Activated CD8-positive, alpha-beta memory T cell treated with anti-CD3 and anti-CD28 coated beads for 4 hours (primary cell): ENCODE measurements at places on chromosomes 6 and 20.

- peak; percentile 2 for DNase-seq
Measured at GRCh38 chr20:53157443-53158408, 185.6 kb downstream of the TSHZ2 start.

GRCh38 chr6:116437656-116438055 is 23.5 kb upstream of the CALHM6 start:
- no peak for DNase-seq

GRCh38 chr6:97632341-97632740 is 349.3 kb upstream of the MMS22L start:
- no peak for DNase-seq

GRCh38 chr20:22682381-22682780 is 98.0 kb upstream of the FOXA2 start:
- DNase-seq, result no peak

GRCh38 chr6:4169028-4169789 is 33.8 kb upstream of the ECI2 start:
- DNase-seq, result no peak

DNA sequence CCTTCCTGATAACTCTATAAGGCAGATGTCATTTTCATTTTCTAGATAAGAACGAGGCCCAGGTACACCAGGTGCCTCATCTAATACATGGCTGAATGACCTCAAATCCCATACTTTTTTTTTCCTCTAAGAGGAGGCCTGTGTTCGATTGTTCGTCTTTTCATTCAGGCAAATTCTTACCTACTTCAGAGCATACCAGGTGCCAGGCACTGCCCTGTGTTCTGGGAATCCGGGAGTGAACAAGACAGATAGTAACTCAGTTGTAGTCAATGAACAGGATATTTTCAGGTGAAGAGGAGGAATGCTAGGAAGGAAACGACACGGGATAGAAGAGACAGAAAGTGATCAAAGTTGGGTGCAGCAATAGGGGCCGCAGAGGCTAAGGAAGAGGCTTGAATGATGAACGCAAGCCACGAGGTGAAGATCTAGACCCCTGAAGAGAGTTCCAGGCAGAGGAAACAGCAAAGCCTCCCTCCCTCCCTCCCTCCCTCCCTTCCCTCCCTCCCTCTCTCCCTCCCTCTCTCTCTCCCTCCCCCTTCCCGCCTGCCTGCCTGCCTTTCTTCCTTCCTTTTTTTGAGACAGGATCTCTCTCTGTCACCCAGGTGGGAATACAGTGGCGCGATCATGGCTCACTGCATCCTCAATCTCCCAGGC is 150.1 kb upstream of the ZNF217 start:
- DNase-seq, result no peak

DNA sequence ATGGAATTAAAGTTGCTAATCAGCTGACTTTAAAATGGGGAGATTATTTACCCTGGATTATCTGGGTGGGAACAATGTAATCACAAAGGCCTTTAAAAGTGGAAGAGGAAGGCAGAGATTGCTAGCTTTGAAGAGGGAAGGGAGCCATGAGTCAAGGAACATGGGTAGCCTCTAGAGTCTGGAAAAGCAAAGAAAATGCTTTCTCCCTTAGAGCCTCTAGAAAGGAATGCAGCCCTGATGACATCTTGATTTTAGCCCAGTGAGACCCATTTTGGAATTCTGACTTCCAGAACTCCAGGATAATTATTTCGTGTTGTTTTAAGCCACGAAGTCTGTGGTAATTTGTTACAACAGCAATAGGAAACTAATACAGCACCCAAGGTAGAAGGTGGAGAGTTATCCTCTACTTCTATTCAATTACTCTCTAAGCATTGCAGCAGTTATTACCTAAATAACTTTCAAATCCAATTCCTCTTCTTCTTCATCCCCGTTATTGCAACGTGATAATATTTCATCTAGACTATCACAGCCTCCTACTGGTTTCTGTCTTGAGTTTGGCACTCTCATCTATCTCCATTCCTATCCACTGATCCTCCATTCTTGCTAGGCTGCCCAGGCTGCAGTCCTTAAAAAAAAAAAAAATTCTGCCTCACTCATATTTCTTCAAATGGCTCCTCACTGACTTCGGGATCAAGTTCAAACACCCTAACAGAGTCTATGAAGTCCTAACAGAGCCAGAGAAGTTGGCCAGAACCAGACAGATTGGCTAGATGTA is 224.3 kb downstream of the BTBD9 start:
- no peak for DNase-seq

DNA sequence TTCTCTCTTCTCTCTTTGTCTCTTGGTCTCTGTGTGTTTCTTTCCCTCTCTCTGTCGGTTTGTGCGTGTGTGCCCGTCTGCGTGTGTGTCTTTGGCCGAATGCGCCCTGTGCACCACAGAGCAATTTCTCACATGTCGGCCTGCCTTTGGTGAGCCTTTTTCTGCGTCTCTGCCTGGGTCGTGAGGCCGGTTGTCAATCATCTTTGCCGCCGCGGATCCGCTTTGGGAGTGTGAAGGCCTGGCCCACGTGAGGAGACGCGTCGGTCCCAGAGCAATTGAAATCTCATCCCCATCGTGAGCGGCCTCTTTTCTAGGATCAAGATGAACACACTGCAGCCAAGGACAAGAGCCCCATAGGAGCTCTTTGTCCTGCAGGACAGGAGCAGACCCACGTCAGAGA is 580.7 kb upstream of the ZNF337 start:
- no peak for DNase-seq

DNA sequence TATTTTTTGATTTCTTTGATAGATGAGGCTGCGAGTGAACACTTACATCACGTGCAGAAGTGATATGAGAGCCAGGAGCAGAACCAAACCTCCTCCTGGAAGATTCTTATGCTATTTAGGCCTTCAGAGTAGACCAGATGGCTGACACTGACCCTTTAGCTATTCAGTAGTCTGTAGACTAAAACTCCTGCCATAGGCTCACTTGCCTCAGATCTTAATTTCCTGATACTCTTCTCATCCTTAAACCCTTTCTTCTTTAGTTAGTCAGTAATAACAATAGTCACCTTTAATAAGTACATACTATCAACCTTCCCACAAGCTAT is 45.2 kb upstream of the PXDC1 start:
- no peak for DNase-seq

DNA sequence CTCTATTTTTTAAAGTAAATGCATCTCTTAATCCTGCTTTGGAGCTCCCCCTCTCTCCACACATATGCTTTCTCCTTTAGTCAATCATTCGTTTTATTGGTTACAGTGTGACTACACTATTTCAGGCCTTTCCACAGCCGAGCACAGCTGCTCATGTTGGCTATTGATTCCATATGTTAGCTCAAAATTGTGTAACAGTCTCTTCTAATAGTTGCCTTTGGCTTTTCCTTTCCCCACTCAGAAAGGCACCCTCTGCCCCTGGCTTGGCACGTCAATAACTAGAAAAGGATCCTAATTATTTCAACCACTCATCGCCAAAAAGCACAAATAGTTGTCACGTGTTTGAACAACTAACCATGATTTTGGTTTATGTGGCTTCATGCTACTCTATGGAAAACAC is 410.3 kb upstream of the SLC35B3 start:
- no peak for DNase-seq

DNA sequence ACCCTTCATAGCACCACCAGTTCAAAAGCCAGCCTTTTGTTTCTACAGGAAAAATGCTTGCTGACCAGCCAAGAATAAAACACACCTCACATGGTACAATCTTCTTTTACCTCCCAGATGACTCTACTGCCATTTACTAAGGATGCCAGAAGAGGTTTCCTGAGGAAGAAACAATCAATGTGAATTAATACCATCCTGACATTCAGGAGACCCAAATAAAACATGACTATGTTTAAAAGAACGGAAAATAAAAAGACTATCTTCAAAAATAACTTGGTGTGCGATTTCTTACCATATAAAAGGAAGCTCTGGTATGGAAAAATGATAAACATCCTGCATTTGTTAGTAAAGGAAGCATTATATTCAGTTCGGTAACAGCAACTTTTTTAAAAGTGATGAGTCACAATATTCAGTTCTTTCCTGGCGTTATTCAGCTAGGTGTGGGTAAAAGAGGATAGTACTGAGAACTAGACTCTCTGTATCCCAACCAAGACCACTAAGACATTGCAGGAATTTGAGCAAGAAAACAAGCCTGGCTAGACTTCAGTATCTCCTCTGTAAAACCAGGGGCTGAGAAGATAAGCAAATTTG is 16.3 kb downstream of the COL21A1 start:
- no peak for DNase-seq

DNA sequence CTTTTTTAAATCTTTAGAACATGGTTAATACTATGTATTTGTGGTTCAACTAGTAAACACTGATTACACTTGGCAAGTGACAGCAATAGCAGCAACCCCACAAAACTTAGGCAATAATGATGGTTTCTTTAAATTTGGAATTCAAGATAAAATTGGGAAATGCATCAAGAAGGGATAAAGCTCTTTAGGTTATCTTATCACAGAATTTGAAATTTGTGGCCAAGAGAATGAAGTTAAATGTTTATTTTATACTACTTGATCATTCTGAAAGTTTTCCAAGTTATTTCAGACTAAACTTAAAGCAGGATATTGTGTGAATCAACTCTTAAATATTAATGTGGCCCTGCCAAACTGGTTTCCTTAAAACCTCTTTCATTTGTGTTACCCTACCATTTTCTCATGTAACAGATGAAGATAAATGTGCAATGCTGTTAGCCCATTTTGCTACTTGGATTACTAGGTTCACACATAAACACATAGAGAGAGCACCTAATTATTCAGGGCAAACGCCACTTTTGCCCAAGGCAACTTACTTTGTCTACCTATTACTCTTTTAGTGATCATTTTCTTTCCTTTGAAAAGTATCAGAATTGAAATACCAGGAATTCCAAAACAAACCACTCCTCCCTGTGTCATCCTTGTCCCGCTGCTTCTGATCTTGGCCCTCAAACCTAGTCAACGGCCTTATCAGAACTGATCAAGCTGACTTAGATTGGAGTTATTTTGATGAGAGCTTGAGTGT is 186.7 kb upstream of the TENT5A start:
- DNase-seq, result no peak

DNA sequence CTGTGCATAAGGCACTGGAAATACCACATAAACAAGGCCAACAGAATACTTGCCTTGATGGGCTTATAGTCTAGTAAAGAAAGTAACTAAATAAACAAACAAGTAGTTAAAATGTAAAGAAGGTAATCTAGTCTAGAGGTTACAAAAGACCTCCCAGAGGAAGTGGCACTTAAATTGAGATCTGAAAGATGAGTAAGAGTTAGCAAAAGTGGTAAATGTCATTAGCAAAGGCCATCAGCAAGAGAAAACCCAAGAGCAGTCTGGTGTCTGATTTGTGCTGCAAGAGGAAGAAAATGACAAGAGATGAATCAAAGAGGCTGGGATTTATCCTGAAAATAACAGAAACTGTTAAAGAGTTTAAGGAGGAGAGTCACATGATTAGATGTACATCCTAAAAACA is 96.6 kb upstream of the SMLR1 start:
- DNase-seq, result no peak

DNA sequence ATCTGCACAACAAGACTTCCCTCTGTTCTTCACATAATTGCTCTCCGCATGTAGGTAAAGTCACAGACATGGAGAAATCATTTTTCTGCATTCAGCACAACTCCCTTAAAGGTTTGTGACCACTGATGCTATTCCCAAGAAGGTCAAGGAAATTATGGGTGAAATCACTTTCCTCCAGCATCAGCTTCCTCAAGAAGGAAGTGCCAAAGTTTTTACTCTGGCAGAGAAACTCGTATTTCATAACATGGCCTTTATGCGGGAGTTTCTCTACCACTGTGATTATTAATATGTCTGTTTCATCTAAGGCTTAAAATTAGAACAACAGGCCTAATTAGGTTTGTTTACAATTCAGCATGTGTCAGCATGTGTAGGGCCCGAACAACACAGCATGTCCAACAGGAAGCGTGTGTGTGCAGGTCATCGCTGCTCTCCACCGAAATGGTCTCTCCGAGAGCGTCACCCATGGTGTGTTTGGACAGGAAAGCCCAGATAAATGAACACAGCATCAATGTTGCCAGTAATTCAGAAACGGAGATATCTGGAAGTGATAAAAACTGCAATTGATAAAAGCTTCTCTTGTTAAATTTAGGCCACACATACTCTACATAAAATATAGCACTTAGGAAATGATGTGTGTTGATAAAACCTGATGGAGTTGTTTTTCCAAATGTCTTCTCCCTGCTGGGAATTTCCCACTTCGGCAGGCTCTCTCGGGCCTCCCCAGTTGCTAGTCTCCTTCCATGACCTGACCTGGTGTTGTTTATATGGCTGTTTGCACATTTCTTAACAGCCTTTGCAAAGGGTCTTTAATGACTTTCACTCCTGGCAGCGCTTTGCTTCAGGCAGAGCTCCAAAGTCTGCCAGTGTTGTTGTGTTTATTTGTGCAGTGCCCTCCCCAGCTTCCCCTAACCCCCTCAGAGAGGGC is 265.1 kb upstream of the CEP162 start:
- DNase-seq, result no peak

DNA sequence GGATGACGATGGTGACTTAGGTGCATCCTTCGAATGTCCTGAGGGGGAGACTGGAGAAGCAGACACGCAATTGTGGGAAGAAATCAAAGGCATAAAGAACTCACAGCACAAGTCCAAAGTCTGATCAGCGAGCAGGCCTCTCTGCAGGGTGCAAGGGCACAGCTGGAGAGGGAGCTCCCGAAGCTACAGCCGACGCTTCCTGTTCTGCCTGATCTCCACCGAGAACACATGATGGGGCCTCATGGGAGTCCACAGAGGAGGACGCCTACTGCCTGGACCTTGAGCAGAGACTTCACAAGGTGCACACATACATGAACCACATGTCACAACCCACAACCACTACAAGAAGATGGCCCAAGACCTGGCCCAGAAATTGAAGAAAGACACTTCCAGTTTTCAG is 51.4 kb downstream of the RIN2 start:
- no peak for DNase-seq

DNA sequence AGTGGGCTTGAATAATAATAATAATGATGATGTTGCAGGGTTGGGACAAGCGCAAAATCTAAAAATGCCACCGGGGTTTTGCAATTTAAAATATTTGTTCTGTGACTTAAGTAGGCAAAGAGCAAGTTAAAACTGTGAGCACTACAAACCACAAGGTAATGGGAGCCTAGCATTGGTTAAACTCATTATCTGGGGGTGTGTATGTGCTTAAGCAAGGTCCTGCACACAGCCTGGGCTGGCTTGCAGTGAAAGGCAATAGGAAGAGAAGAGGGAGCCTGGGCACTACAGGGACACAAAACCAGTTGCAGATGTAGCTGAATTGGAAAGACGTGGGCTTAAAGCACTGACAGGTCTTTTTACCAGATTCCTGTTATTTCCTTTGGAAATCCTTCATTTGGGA is 11.7 kb downstream of the SIM1 start:
- no peak for DNase-seq

GRCh38 chr20:14951105-14951504 is 613.7 kb upstream of the FLRT3 start:
- no peak for DNase-seq

DNA sequence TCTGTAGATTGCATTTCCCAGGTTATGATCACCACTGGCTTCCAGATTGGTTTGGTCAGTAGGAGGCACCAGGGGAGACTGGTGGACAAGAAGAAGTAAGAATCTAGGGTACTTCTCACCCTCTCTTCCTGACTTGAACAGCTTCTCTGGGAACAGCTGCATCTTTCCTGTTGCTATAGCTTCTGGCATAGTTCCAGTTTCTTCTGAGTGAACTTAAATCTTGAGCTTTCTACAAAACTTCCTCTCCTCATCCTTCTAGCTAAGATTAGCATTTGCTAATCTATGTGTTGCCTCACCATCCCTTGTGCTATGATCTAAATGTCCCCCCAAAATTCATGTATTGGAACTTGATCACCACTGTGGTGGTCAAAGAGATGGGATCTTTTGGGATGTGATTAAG is 724.6 kb downstream of the UTRN start:
- DNase-seq, result no peak

GRCh38 chr20:3781153-3781910 is at the start of gene SPEF1:
Gene SPEF1 (minus strand): TSS chr20:3781448. CDS start chr20:3781287, 161 bp downstream.
- no peak for DNase-seq
